WTC11 (cell line): ENCODE measurements at places on chromosomes 6 and 20. TPM values are rescaled to one million over a fixed set of nuclear protein-coding genes. Genes with fewer than 3 reads are reported as not detected.

The ADAM33 gene
- total RNA-seq: 5.3 to 7.1 TPM (median 7.0 TPM) in 3 replicates

The CTCFL gene
- total RNA-seq: 0.70 to 2.6 TPM (median 2.4 TPM) in 3 replicates

The ENPP1 gene
- 29.7 to 34.9 TPM (median 30.8 TPM) in 3 replicates for total RNA-seq

The C6orf141 gene
- 6.5 to 14.4 TPM (median 8.2 TPM) in 3 replicates for total RNA-seq

DNA sequence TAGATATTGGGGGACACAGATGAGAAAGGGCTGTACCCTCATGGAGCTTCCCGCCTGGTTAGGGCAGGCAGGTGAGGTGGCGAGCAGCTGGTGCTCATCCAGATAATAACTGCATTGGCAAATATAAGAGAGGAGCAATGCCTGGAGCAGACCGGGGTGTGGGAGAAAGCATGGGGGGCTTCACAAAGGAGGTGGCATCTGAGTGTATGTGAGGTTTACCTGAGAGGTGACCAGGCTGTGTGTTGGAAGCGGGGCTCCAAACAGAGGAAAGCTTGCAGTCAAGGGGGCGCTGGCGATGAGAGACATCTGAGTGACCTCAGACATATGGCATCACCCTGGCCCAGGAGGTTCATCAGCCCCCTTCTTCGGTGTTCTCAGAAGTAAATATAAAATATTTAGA, 72.1 kb upstream of the PMEPA1 start:
- peaks cover 6% of the 10 kb centered on the region for H3K4me1 ChIP-seq
- no peak for DNase-seq
- no peak overlapping the region for H3K4me3 ChIP-seq
- H3K27ac ChIP-seq: no peak overlapping the region

DNA sequence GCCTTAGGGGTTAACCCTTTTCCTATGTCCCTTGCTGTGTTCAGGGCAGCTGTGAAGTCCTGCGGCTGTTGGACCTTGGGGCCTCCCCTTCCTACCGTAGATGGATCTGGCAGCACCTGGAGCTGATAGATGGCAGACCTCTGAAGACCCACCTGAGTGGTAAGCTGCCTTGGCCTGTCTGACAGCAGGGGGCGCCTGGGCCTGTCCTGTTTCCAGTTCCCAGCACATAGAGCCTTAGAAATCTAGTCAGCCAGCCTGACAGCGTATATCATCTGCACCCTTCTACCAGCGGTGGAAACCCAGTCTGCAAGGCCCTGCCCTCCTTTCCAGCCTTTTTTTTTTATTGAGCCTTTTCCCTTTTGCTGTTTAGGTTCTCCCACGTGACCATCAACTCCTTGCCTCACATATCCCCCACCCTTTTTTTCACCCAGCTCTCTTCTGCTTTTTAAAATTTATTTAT, 26.6 kb downstream of the CNBD2 start:
- no peaks in the 10 kb centered on the region for H3K27me3 ChIP-seq
- H3K4me1 ChIP-seq: peaks cover 10% of the 10 kb centered on the region
- no peak overlapping the region for H3K27ac ChIP-seq
- H3K36me3 ChIP-seq: no peaks in the 10 kb centered on the region
- H3K4me3 ChIP-seq: no peak overlapping the region

DNA sequence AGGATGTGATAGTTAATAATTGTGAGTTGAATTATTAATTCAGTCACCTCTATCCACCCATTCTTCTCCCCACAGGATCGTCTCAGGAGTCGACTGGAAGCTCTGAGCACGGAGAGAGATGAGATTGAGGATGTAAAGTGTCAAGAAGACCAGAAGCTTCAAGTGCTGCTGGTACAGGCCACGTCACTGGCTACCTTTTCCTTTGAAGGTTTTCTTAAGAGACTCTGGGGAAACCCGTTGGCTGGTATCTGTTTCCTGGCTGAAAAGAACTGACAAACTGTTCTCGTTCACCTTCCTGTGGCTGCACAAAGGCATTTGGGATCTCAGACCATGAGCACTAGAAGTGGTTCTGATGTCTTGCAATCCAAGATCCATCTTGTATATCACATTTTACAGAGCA, 3.8 kb downstream of the TRIM15 start:
- H3K27me3 ChIP-seq: peaks cover 57% of the 10 kb centered on the region
- no peak overlapping the region for H3K4me3 ChIP-seq
- DNase-seq: no peak

DNA sequence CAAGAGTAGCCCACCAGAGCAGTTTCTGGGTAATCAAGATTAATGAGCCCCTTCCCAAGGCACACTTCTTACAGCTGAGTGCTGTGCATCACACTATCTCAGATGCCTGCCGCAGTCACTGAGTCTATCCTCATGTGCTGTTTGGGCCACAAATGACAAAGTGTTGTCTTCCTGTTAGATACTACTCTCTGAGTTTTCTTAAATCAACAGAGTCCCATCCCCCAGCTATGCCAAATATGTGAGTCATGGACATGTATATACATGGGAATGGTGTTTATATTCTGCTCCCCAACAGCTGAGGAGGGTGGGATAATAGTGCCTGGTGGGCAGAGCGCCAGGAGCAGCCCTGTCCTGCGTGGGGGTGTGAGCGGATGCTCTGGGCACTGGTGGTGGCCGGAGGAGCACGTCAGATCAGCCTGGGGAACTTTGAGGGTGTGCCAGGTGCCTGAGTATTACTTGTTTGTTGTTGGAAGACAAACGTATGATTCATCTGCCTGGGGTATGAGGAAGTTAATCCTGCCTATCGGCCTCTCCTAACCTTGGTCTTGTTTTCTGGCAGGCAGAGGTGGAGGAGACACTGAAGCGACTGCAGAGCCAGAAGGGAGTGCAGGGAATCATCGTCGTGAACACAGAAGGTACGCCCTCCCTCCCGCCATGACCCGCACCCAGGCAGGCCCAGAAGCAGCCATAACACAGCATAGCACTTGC, 9.6 kb downstream of the DYNLRB1 start:
- peak overlapping the region; percentile 60 for H3K27ac ChIP-seq
- peaks cover 9% of the 10 kb centered on the region for H3K4me1 ChIP-seq

GRCh38 chr6:157143890-157144798, 179.2 kb downstream of the TMEM242 start:
- peaks cover 39% of the 10 kb centered on the region for H3K4me1 ChIP-seq
- no peaks in the 10 kb centered on the region for H3K36me3 ChIP-seq
- H3K27me3 ChIP-seq: no peaks in the 10 kb centered on the region
- peak overlapping the region; percentile 61; the same call in 1 of the 2 replicates for H3K27ac ChIP-seq
- no peak for DNase-seq

The SLC16A10 gene
- total RNA-seq: 14.9 to 18.4 TPM (median 16.0 TPM) in 3 replicates

DNA sequence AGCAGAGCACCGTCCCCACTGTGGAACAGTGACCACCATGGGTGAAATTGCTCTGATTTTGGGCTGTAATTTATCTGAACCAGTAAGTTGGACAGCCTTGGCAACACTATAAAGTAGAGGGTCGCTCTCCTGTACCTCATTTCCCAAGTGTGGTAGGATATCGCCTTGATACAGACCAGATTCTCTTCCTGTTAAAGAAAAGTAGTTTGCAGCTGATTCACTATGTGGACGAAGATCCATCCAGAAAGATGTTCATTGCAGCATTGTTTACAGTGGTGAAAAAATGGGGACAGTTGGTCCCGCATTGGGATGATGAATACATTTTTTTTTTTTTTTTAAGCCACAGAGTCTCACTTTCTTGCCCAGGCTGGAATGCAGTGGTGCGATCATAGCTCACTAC, 74.3 kb downstream of the SLX4IP start:
- H3K4me3 ChIP-seq: no peak overlapping the region
- peaks cover 46% of the 10 kb centered on the region for H3K4me1 ChIP-seq

The ACTR5 gene
- total RNA-seq: 9.8 to 12.0 TPM (median 11.5 TPM) in 3 replicates

DNA sequence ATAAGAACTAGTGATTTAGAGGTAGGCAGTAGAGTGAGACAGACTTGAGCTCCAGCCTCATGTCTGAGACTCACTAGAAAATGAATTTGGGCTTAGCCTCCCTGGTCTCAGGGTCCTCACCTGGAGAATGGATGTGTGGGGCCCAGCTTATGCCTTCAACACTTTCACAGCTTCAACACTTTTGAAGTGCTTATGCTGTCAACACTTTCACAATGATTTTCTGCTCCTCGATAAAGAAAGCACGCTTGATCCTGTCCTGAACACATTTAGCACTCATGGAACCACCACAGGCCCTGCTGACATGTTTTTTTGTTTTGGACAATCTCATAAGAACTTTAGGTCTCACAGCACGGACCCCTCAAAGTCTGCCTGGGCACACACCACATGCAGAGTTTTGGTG, 229.3 kb downstream of the PACRG start:
- no peaks in the 10 kb centered on the region for H3K27me3 ChIP-seq
- no peaks in the 10 kb centered on the region for H3K4me1 ChIP-seq
- DNase-seq: no peak
- H3K36me3 ChIP-seq: no peaks in the 10 kb centered on the region; the same call in 1 of the 2 replicates

- H3K36me3 ChIP-seq: no peaks in the 10 kb centered on the region
- no peaks in the 10 kb centered on the region for H3K27me3 ChIP-seq
- H3K27ac ChIP-seq: no peak overlapping the region
- DNase-seq: no peak
- no peak overlapping the region for H3K4me3 ChIP-seq
These were observed 16.2 kb downstream of the PM20D2 start for GRCh38 chr6:89162047-89162371.

DNA sequence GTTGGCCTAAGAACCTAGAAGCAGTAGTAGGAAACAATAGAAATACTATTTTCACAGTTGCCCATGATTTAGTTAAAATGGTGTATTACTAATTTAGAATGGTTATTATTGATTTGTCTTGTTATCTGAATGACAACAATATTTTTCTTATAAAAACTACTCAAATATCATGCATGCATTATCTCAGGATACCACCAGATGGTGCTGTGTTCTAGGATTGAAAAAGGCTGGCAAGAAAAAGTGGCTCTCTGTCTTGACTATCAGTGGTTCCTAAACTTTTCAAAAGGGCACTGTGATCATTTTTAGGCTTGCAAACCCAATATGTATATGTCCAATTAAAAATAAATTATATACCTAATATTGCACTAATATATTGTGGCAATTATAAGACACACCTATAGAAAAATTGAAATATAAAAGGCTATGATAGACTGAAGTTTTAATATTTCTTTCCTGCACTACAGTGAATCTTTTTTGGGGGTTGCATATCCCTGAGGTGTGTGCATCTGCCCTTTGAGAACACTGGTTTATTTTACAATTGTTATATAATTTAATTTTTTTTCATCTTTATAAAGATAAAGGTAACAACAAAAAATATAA, 131.7 kb upstream of the MLIP start:
- DNase-seq: no peak
- H3K4me3 ChIP-seq: no peak overlapping the region
- H3K36me3 ChIP-seq: no peaks in the 10 kb centered on the region
- no peaks in the 10 kb centered on the region for H3K27me3 ChIP-seq

- H3K4me1 ChIP-seq: peaks cover 2% of the 10 kb centered on the region; the same call in 1 of the 2 replicates
- no peaks in the 10 kb centered on the region for H3K27me3 ChIP-seq
- no peak for DNase-seq
These were observed 55.7 kb downstream of the SNX5 start for GRCh38 chr20:17912916-17913315.

The SEL1L2 gene
- 0.37 TPM in 1 of 3 replicates, not detected in the others for total RNA-seq

DNA sequence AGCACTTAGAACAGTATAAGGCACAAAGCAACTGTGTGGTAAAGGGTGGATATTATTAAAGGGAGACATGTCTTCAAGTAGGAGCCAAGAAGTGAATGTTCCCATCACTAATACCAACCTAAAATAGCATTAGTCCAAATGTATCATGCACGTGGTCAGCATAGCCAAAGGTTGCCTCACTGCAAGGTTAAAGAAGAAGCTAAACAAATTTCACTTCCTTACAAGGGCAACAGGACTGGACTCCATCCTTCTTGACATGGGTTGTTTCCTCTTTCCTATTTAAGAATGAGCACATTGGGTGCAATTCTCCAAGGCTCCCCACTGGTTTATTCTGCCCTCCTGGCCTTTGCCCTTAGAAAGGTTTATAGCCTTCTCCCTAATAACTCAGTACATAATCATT, 186.7 kb downstream of the PHACTR1 start:
- H3K36me3 ChIP-seq: no peaks in the 10 kb centered on the region
- no peaks in the 10 kb centered on the region; the same call in 1 of the 2 replicates for H3K27me3 ChIP-seq
- no peak for DNase-seq
- no peak overlapping the region for H3K27ac ChIP-seq
- no peaks in the 10 kb centered on the region for H3K4me1 ChIP-seq

The VSTM2L gene
- 1.7 to 2.1 TPM (median 1.9 TPM) in 3 replicates for total RNA-seq

- H3K36me3 ChIP-seq: no peaks in the 10 kb centered on the region
- H3K27ac ChIP-seq: peak overlapping the region; percentile 87; the same call in 1 of the 2 replicates
- DNase-seq: no peak
- no peak overlapping the region for H3K4me3 ChIP-seq
- peaks cover 10% of the 10 kb centered on the region for H3K4me1 ChIP-seq
- no peaks in the 10 kb centered on the region for H3K27me3 ChIP-seq
These were observed 104.8 kb downstream of the TASP1 start for GRCh38 chr20:13533946-13534345.

The RNF39 gene
- 4.2 to 5.1 TPM (median 4.5 TPM) in 3 replicates for total RNA-seq
